ENCODE measurements at places on chromosomes 6 and 20.

DNA sequence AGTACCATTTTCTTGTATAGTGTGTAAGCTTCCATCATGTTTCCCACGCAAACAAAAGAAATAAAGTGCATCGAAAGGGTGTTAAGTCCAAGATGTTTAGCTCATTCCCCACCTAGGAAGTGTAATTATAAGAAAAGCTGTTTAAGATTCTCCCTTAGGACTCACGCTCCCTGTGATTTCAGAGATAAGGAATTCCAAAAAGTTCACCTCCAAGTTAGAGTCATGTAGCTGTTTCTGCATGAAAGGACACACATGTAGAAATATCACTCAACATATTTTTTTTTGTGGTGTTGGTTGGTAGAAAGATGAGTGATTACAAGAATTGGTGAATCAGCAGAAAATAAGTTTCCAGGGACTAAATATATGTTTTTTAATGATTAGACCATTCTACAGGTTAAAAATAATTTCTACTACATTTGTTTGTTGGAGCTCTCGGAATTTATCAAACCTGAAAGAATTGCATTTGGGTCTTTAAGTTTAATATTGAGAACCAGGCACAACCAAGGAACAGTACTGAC, 10.4 kb downstream of the OPN5 start:
- DNase-seq = no peak

DNA sequence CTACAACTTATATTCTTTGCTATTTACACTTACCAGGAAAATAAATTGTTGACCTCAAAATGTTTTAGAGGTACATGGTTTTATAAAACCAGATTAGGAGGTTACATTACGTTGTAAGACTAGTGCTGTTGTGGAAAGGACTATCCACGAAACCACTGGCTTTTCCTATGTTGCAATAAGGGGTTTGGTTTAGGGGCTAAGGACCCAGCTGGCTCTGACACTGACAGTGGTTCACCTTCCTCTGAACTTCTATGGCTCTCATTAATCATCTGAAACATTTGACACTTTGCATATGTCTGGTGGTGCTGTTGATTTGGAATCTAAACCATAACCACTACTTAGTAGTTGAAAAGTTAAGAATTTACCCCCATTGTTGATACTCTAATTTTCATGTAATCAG, 186.7 kb downstream of the NKAIN2 start:
- DNase-seq = no peak

DNA sequence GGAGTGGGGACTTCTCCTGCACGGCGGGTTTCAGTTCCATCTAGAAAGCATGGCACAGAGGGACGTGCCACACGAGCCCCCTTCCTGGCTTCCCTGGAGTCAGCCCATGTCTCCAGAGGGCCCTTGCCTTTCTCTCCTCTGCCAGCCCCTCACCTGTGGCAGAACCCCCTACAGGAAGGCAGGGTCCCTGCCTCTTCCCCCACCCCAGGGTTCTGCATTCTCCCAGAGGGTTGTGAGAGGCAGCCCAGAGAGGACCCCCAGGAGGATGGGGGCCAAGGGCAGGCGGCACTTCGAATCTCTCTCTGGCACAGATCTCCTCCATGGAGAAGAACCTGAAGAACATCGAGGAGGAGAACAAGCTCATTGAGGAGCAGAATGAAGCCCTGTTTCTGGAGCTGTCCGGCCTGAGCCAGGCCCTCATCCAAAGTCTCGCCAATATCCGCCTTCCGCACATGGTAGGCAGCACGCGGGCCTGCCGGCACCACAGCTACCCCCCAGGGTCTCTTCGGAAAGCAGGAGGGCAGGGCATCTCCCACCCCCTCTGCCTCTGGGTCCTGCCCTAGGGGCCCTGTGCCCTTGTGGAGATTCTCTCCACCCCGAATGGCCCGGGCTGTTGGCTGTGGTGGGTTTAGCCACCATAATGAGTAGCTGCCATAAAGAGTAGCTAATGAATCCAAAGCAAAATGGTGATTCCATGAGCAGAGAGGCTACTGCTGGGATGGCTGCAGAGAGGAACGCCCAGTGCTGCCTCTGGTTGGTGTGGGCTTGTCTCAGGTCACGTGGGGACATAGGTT, 15.9 kb upstream of the PCMTD2 start:
- DNase-seq = no peak

DNA sequence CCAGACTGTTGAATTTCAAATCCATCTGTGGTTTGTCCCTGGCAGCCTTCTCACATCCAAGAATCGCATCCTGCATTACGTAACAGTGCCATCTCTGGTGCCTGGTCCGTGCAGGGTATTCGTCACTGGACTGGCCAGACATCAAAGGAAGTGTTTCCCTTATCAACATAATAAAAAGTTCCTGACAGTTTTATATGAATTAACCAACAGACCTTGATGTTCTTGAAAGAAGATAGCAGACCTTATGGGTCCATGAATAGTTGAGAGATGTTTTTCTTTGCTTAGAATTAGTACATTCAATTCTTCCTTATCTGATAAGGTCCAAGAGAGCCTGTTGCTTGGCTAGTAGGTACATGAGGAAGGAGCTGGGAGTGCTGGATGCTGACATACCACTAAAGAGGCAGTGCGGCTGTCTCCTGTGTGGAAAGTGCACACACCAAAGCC, 77.6 kb downstream of the PHACTR2 start:
- DNase-seq = no peak

- no peak for DNase-seq
Measured at GRCh38 chr20:35840421-35840820, 68.6 kb downstream of the PHF20 start.

GRCh38 chr6:72553531-72554511, 68.0 kb upstream of the KCNQ5 start:
- DNase-seq = peak; percentile 22

DNA sequence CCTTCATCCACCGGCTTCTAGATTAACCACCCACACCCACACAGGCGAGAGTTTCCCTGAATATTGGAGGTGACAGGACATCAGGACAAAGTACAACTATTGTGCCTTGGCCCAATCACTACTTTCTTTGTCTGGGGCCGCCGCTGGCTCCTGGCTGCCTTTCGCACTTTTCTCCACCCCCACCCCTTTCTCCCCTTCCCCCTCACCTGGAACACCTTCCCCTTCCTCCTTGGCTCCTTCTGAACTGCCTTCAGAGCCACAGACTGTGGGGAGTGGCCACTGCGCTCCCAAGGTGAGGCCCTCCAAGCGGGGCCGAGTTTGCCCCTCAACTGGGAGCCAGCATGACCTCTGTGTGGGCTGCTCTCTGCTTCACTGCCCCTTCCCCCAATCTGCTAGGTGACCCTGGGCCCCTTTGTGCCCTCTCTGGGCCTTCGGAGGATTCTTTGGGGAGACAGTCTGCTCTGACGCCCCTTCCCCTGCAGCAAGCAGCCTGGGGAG, 3.0 kb upstream of the VEGFA start:
- DNase-seq = no peak

DNA sequence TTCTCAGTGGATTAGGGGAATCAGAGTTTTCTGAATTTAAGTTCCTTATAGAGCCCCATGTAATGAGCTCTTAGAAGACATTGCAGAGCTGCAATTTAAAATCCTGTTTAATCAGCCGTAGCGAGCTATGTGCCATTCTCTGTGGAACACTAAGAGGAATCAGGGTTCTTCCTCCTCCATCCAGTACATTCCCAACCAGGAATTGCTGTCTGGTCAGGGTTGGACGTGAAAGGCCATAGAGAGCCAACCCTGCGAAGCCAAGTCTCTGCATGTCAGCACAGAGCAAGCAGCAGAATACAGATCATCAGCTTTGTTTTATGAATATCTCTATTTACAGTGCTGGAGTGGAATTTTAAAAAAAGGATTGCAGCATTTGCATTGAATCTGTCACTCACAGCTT, 366.0 kb downstream of the LAMA2 start:
- no peak for DNase-seq

- DNase-seq = no peak
Measured at GRCh38 chr20:17467120-17467655, 64.0 kb downstream of the BFSP1 start.

DNA sequence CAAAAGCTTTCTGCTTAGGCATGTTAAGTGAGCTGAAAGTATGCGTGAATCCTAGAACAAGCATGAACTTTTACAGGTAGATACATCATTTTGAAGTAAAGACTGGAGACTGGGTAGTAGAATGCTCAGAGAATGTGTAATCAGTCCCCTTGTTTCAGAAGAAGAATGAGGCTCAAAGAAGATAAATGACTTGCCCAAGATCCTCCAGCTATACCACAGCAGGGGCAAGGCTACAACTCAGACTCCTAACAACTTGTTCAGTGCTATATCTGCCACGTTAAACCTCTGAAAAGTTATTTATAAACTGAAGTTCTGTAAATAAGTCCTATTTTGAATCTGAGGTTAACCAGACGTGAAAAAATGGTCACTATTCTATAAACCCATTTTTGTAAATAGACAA, 2.9 kb downstream of the RIPOR2 start:
- DNase-seq = no peak

- no peak for DNase-seq
Measured at GRCh38 chr20:39259010-39259803, 297.1 kb downstream of the DHX35 start.

GRCh38 chr6:5214570-5215052, 46.1 kb downstream of the LYRM4 start:
- peak; percentile 60 for DNase-seq

GRCh38 chr6:38148606-38149005, 329.1 kb downstream of the ZFAND3 start:
- no peak for DNase-seq

- DNase-seq = no peak
Measured at GRCh38 chr6:136347847-136348246, 58.2 kb upstream of the BCLAF1 start.

DNA sequence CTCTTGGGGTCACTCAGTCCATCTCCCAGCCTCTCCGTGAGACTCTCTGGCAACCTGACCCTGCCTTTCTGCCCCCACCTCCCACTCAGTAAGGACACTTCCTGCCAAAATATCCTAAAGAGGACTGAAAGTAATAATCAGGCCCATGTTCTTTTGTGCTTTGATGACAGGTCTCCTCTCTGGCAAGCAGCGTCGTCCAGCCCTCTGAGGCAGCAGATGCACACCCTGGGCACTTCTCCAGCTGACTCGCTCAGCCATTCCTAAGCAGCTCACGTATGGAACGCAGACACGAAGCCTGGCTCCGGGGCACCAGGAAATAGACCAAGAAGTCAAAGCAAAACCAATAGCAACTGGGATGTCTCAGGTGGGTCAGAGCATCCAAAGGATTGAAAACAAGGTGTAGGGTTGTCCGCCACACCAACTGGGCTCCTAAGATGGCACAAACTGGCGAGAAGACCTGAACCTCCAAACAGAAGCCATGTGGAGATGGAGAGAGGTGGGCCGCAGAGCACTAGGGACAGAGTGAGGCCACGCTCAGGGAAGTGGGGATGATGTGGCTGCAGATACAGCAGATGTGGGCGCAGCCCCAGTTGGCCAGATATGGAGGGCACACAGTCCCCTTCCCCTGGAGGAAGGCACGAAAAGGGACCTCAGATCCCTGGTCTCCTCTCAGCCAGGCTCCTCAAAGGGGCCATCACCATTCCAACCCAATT, 99.3 kb downstream of the PRND start:
- DNase-seq = peak; percentile 93

- peak; percentile 2 for DNase-seq
Measured at GRCh38 chr20:45153147-45153546, 21.6 kb upstream of the PI3 start.

DNA sequence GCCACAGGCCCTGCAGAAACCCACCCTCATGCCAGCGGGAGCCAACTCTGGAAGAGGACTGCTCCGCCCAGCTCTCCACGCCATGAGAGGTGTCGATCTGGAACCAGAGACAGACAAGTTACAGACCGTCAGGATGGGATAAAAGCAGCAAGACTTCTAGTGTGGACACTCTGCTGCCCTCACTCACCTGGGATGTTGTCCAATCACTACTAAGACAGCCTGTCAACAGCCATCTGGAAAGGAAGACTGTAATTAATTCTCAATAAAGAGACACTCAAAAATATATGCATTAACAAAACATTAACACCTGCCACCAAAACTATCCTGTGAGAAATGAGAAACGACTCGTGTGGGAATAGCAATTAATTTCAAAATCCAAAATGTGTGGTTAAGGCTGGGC, 28.3 kb downstream of the SLC2A4RG start:
- DNase-seq = no peak

GRCh38 chr20:44256961-44257360, 9.9 kb downstream of the GDAP1L1 start:
- DNase-seq = no peak

All from pons (tissue), 1 donor.